ENCODE measurements at places on chromosomes 11 and 22.
A peak's percentile ranks its signal among the peaks of the same experiment; 100 is the strongest.

DNA sequence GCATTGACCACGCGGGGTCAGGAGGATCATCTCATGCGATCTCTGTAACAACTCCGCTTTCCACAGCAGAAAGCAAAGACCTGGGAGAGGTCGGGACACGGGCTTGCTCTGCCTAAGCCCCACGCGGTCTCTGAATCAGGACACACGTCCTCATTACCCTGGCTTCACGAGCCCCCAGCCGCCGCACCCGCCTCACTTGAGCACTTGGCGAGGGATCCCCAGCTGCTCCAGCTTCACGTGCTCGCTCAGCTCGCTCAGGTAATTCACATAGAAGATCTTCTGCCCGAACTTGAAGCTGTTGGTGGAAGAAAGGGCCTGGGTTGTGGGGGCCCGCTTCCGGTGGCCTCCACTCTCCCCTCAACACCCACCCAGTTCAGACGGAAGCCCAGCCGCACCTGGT is 19.6 kb downstream of the ARHGAP1 start:
- DNase-seq: no peak
- no peak overlapping the region for H3K27ac ChIP-seq
- H3K27me3 ChIP-seq: no peaks in the 10 kb centered on the region
- peaks cover 7% of the 10 kb centered on the region for H3K4me1 ChIP-seq
- no peak overlapping the region for H3K4me3 ChIP-seq
- H3K36me3 ChIP-seq: peaks cover 26% of the 10 kb centered on the region

DNA sequence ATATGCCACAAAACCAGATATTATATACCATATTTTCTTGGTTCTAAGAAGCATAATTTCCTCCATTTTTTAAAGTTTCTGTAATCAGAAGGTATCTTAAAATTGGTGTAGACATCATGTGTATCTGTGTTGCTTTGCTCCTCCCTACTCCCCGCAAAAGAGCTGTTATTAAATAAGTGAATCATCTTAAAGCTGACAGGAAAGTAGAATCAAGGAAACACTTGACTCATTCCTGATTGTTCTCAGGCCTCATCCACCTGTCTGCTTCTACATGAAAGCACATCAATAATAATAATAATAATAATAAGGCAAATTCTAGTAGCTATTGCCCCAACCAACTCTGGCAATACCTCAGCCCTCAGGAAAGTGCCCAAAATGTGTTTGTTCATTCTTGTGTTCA is 26.2 kb upstream of the GUCY1A2 start:
- no peaks in the 10 kb centered on the region for H3K36me3 ChIP-seq
- H3K4me3 ChIP-seq: no peak overlapping the region
- DNase-seq: no peak
- H3K4me1 ChIP-seq: no peaks in the 10 kb centered on the region

- peaks cover 4% of the 10 kb centered on the region for H3K4me1 ChIP-seq
- H3K27ac ChIP-seq: no peak overlapping the region
- no peak overlapping the region for H3K4me3 ChIP-seq
These were observed 165.9 kb upstream of the NCAM1 start for GRCh38 chr11:112795142-112795815.

DNA sequence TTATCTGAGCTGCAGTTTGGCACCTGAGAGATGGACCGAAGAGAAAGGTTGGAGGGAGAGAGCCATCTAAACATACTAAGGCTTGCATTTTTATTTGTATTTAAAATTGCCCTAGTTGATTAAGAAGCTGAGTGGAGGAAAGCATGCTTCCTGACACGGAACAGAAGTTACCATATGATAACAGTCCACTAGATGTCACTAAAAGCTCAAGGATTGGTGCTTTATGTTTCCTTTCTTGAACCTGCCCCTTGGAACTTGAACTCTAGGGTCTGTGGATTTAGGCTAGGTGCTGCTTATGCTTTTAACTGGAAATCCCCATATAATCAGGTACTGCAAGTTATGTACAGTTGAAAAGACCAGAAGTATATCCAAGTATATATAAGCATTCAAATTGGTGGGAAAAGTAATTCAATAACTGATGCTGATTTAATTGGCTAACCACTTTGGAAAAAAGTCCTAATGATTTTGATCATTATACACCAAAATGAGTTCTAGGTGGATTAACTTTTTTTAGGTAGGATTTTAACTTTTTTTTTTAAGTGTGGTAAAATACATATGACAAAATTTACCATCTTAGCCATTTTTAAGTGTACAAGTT is 9.5 kb downstream of the RBMXL2 start:
- no peaks in the 10 kb centered on the region for H3K36me3 ChIP-seq
- no peak overlapping the region for H3K27ac ChIP-seq
- peak; percentile 70 for DNase-seq
- H3K4me3 ChIP-seq: no peak overlapping the region

DNA sequence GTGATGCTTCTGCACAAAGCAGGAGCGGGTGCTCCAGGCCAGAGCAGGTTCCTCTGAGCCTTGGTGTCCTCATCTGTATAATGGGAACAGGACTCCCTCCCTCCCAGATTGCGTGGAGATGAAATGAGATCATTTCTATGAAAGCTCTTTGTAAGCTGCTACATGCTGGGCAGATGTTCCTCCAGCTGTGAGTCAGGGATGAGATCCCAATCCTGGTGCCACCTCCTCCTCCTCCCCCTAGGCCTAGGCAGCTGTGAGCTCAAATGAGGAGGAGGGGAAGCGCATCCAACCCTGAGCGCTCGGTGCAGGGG is 7.0 kb upstream of the CABP2 start:
- H3K36me3 ChIP-seq: no peaks in the 10 kb centered on the region
- H3K4me1 ChIP-seq: no peaks in the 10 kb centered on the region
- DNase-seq: no peak
- no peak overlapping the region for H3K27ac ChIP-seq
- peaks cover 10% of the 10 kb centered on the region for H3K27me3 ChIP-seq

DNA sequence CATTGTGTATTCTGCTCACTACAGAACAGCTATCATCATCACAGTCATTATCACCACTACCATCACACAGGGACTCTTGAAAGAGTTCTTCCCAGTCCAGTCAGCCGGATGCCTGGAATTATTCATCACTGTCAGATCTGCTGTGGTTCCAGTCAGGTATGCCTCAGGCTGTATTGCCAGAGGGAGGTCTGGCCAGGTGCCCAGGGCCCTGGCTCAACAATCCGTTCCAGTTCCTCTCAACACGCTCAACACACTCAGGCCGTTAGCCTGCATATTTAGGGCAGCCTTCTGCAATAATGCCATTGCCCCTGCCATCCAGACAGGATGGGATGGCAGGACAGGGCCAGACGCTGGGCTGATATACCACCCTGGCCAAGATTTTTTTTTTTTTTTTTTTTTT is 28.6 kb upstream of the RASL10A start:
- no peaks in the 10 kb centered on the region for H3K27me3 ChIP-seq
- H3K4me1 ChIP-seq: no peaks in the 10 kb centered on the region
- DNase-seq: no peak
- H3K4me3 ChIP-seq: no peak overlapping the region
- peaks cover 56% of the 10 kb centered on the region for H3K36me3 ChIP-seq

DNA sequence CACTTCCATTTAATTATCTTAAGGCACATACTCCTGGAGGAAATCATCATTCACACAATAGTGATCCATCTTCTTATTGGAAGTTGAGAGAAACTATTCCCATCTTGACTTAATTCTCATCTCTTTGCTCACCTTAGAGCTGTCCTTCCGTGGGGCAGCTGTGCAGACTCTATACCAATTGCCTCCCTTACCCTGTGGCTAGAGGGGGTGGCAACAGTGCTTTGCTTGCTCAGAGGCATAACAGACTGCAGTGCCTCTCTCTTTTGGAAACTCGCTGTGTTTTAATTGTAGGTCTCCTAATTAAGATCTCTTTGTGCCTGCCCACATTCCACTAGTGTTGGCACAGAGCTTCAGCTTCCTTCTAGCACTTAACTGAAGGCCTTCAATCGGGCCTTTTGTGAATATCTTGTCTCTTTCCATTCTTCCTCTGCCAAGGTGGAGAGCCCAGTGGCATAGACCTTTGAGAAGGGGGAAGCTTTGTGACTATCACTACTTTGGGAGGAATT is 5.5 kb downstream of the KMT2A start:
- H3K4me1 ChIP-seq: peaks cover 70% of the 10 kb centered on the region
- DNase-seq: no peak
- peak overlapping the region; percentile 49 for H3K4me3 ChIP-seq
- H3K27me3 ChIP-seq: no peaks in the 10 kb centered on the region

- peaks cover 27% of the 10 kb centered on the region for H3K4me1 ChIP-seq
- no peak for DNase-seq
- H3K36me3 ChIP-seq: no peaks in the 10 kb centered on the region
- peaks cover 6% of the 10 kb centered on the region for H3K27me3 ChIP-seq
These were observed 21.2 kb downstream of the UPB1 start for GRCh38 chr22:24516301-24516737.

DNA sequence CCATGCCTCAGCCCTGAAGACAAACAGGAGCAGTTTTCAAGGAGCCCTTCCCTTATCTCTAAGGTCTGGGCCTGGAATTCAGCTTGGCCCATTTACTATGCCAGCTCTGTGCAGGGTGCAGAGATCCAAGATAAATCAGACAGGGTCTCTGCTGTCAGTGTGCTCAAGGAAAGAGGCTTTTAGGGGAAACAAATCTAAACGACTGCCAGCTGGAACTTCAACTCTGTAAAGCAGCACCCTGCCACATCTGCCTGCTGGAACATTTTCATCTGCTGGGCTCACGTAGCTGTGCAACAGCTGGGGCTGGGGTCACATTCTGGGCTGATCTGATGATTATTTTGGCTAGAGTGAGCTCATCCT is 19.8 kb upstream of the EHF start:
- H3K36me3 ChIP-seq: no peaks in the 10 kb centered on the region
- DNase-seq: no peak
- no peaks in the 10 kb centered on the region for H3K4me1 ChIP-seq
- H3K4me3 ChIP-seq: no peak overlapping the region
- H3K27me3 ChIP-seq: peaks cover 15% of the 10 kb centered on the region

DNA sequence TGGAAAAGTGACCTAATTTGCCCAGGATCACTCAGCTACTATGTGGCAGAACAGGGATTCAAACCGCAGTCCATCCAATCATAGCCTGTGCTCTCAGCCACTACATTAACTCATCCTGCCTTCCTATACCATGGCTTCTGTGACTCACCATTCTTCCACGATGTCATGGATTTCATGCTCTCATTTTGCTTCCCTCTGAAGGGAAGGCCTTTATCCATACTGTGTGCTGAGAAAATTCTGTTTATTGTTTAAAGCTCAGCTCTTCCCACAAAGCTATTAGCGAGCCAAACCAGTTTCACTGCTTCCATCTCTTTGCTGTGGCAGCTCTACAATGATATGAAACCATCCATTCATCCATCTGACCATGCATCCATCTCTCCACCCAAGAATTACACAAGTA is 289.9 kb downstream of the TENM4 start:
- no peaks in the 10 kb centered on the region for H3K27me3 ChIP-seq
- H3K4me3 ChIP-seq: no peak overlapping the region
- H3K4me1 ChIP-seq: no peaks in the 10 kb centered on the region
- DNase-seq: no peak
- H3K36me3 ChIP-seq: no peaks in the 10 kb centered on the region
- no peak overlapping the region for H3K27ac ChIP-seq

DNA sequence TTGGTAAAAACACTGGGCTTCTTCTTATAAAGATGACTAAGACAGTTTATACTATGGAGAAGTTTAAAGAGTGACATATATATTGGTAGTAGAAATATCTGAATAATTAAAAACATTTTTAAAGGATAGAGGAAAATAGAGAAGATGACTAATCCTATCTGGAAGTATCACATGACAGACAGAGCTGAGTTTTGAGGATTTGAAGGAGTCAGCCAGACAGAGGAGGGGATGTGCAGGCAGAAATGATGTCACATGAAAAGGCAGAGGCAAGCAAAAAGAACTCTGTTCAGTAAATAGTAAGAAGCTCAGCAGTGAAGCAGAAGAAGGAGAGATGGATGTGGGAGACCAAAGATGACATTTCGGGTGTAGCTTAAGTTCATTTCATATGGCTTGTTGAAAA is 1.6 kb downstream of the OR10A2 start:
- peaks cover 3% of the 10 kb centered on the region for H3K27me3 ChIP-seq
- no peak overlapping the region for H3K27ac ChIP-seq
- H3K4me3 ChIP-seq: no peak overlapping the region
- no peaks in the 10 kb centered on the region for H3K36me3 ChIP-seq
- no peaks in the 10 kb centered on the region for H3K4me1 ChIP-seq

DNA sequence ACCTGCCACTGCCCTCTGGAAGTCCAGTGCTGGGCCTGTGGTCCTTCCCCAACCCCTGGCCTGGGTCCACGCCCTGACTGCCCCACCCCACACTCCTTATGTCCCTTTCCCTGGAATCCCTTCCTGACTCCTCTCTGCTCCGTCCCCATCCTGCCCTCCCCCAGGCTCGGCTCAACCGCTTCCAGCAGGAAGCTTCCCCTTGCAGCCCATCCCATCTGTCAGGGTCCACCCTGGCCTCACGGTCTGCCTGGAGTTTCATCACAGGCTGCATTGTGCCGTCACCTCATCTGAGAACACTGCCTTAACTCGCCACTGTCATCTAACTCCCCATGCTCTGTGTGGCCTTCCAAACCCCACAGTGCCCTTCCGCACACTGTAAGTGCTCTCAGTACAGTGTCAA is 64.3 kb downstream of the NAT10 start:
- H3K27ac ChIP-seq: peak overlapping the region; percentile 56
- peaks cover 5% of the 10 kb centered on the region for H3K36me3 ChIP-seq
- peaks cover 1% of the 10 kb centered on the region for H3K4me1 ChIP-seq
- peaks cover 4% of the 10 kb centered on the region for H3K27me3 ChIP-seq

DNA sequence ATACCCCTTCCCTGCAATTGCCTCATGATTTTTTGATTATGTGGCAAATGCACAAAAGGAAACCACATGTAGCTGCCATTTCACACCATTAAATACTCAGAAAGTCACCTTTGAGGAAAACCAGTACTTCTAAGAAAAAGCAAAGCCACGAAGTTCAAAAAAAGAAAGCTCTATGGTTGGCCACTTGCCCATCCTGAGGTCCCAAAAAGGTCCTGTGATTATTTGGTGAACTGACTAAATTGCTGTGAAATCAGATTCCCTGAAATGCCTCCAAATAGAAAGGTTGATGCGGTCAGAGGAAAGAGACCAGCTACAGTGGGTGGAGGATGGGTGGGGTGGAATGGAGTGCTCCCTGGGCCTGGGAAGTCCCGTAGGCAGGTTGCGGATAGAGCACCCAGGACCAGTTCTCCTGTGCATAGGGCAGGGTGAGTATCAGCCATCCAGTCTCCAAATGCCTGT is 26.9 kb downstream of the MRPL16 start:
- H3K27me3 ChIP-seq: no peaks in the 10 kb centered on the region
- peaks cover 48% of the 10 kb centered on the region for H3K36me3 ChIP-seq
- H3K4me3 ChIP-seq: peak overlapping the region; percentile 36
- peak; percentile 70 for DNase-seq

Measured in activated CD4-positive, alpha-beta T cell treated with anti-CD3 and anti-CD28 coated beads, Interleukin-2, amount 10 ng/mL, durations not matched to agents 24 days and 14 days (primary cell).